ENCODE measurements at places on chromosomes 13 and 19.

- no peak for DNase-seq
These were observed 19.1 kb downstream of the PEPD start for GRCh38 chr19:33502521-33502920.

DNA sequence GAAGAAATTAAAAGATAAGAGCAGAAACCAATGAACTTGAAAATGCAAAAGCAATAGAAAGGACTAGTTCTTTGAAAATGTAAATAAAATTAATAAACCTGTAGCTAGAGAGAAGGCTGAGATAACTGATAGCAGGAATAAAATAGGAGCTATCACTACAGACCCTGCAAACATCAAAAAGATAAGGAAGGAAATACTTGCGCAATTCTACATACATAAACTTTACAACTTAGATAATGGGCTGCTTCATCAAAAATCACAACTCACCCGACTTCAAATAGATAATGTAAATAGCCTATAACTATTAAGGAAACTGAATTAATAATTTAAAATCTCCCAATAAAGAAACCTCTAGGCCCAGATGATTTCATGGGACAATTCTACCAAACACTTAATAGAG, 3.5 kb upstream of the ATP4B start:
- no peak for DNase-seq

- DNase-seq = no peak
These were observed 67.7 kb downstream of the KCTD15 start for GRCh38 chr19:33864311-33864850.

DNA sequence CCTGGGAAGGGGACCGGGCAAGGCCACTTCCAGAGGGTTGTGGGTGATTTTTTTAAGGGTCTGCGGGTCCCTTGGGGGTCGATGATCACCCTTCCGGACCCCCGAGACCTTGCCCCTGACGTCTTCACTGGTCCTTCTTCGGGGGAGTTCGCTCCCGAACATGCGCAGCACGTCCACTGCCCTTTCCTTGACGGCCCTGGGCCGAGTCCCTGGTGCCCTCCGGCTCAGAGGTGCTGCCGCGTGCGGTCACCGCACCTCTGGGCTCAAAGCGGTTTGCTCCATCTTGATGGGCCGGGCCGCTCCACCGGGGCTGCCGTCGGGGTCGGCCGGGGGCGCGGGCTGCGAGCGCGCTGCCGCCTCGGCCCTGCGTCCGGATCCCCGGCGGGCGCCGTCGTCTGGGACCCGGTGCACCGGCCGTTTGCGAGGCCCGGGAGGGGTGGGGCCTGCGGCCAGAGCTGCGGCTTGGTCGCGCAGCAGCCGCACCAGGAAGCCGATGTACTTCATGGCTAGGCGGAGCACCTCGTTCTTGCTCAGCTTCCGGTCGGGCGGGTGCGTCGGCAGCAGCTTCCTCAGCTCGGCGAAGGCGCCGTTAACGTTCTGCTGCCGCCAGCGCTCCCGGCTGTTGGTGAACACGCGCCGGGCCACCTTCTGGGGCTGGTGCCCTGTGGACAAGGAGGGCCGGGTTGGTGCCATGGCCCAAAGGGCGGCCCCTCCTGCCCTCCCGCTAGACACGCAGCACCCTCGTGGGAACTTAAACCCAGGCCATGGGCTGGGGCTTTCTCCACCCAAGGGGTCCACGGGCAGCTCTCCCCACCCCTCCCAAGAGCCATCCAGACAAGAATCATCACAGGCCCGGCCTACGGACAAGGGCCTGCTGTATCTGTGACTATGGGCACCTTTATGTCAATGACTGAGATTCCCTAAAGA, 3.3 kb downstream of the LYL1 start:
- DNase-seq = peak; percentile 68

DNA sequence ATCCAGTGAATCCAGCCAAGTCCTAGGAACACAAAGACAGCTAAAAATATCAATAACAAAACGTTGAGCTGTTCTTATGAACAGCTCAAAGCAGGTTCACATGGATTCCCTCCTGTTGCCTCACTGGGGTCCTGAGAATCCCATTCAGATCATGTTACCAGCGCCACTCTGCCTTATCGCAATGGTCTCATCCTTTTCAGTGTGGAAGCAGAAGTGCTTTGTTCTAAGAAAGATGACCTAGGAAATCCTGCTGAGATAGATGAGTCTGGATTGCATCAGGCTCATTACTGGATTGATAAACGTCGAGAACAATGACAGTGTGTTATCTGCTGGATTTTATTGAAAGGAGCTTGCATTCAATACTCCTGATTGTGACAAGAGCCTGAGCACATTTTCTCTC, 87.0 kb downstream of the SLAIN1 start:
- peak; percentile 35 for DNase-seq

GRCh38 chr19:18589380-18590272, 1.0 kb downstream of the REX1BD start:
- peak; percentile 94 for DNase-seq

- no peak for DNase-seq
These were observed 7.4 kb upstream of the KLHL26 start for GRCh38 chr19:18629166-18630088.

- no peak for DNase-seq
These were observed 42.5 kb downstream of the WDFY2 start for GRCh38 chr13:51626749-51627148.

DNA sequence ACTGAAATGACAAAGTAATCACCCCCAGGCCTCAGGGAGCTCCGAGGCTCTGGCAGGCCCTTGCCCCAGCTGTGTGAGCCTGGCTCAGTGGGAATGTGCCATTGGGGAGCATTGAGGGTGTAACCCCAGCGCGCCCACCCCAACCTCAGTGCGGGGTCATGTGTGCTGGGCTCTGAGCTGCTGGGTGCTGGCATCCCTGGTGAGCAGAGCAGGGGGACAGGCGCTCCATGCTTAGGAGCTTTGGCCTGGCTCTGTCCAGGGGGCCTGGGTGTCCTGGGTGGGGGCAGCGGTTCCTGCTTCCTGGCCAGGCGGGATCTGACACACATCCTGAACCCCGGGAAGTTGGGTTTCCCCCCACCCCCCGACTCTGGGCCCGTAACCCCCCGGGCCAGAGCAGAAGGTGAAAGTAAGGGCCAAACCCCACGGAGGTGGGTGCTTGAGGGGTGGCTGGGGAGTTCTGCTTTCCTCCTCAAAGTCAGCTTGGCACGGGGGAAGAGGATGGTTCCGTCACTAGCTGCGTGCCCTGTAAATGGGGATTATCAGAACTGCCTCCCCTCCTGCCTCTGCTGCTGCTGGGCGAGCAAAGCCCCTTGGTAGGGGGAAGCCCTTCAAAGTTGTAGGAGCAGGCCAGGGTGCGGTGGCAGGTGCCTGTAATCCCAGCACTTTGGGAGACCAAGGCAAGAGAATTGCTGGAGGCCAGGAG, 1.7 kb downstream of the LRP3 start:
- no peak for DNase-seq

- DNase-seq = no peak
These were observed 24.4 kb downstream of the CELF5 start for GRCh38 chr19:3248728-3249326.

GRCh38 chr19:15022752-15023151, 26.5 kb upstream of the CASP14 start:
- DNase-seq = no peak

GRCh38 chr19:32206065-32206464, 139.3 kb upstream of the ZNF507 start:
- peak; percentile 6 for DNase-seq

DNA sequence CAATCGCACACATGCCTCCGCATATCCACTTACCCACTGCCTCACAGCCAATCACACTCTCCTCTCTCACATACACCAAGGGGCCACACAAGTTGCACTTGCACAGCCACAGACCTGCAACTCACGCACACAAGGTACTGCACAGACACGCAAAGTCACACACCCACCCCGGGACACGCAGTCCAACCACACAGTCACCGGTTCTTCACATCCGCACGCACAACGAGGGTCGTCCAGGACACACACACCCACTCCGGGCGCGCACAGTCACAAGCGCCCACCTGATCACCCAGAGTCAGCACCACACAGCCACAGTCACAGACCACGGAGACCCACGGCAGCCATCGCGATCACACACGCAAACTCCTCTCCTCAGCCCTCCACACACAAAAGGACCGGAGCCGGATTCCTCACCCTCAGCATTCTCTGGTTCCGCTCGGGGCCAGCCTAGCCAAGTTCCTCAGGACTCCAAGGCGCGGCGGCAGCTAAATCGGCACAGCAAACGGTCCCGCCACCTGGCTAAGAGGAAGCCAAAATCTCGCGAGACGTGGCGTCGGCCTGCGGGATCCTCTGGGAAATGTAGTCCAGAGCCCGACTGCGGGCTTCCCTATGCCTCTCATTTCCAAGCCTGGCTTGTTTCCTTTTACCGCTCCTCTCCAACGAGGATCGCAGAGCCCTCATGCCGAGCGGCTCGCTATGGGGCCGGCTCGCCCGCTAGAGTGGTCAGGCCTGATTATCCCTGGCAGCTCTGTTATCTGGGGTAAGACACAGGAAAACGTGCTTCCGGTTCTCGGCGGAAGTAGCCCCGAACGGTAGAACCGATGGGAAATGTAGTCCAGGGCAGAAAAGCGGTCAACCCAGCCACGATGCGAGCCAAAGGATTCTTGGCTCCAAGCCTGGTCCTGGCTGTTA, at the start of gene ZNF850:
ZNF850 (minus strand) TSS at position 497 of the 912 bp plus-strand sequence. CDS start 10,201 bp downstream, outside the sequence.
- DNase-seq = peak; percentile 97

Measured in mesendoderm (in vitro differentiated cells).